ENCODE measurements at places on chromosomes 1 and 21.

- no peak for DNase-seq
Measured at GRCh38 chr1:1089731-1090423, 15.8 kb upstream of the RNF223 start.

GRCh38 chr1:11664336-11665065, 501 bp downstream of the FBXO6 start:
- peak; percentile 38 for DNase-seq

GRCh38 chr1:242008826-242009495, 10.1 kb upstream of the MAP1LC3C start:
- no peak for DNase-seq

GRCh38 chr1:41809692-41810091, 109.0 kb downstream of the HIVEP3 start:
- no peak for DNase-seq

GRCh38 chr21:27219068-27219467, 252.2 kb upstream of the ADAMTS5 start:
- no peak for DNase-seq

DNA sequence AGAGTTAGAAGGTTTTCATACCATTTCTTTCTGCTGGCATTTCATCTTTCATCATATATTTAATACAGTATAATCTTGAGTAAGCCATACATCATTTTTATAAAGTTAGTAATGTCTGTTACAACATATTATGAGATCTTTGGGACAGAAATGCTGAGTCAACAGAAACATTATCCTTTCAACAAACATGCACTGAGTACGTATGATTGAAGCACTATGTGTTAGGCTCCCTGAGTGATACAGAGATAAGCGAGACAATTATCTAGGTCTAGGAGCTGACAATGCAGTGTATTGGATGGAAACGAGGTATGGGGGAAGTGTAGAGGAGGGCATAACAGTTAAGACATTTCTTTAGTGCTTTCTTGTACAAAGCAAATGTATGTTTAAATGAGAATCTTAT, 19.7 kb upstream of the GPR52 start:
- DNase-seq, result no peak
